ENCODE measurements at places on chromosomes 3 and 15. TPM values are rescaled to one million over a fixed set of nuclear protein-coding genes. Genes with fewer than 3 reads are reported as not detected.

Gene TMOD3
- 76.2 TPM for total RNA-seq

Gene SERPINI1
- total RNA-seq, result 85.6 TPM

Gene RTP3
- total RNA-seq, result not detected

Gene FBXL2
- 53.8 TPM for total RNA-seq

Gene VWA5B2
- total RNA-seq, result 0.41 TPM

Gene GNAT1
- not detected for total RNA-seq

Gene LINGO1
- 32.6 TPM for total RNA-seq

Gene AP3B2
- 55.8 TPM for total RNA-seq

Gene IL17RD
- total RNA-seq, result 31.0 TPM

Gene PDIA5
- 2.0 TPM for total RNA-seq

Gene PCNP
- 124 TPM for total RNA-seq

Gene DAZL
- not detected for total RNA-seq

Gene GP5
- not detected for total RNA-seq

Gene KATNBL1
- total RNA-seq, result 109 TPM

Gene NPRL2
- 20.8 TPM for total RNA-seq

Gene GOLGA6C
- not detected for total RNA-seq

Gene GPR171
- total RNA-seq, result not detected

Gene TOPAZ1
- under 0.01 TPM for total RNA-seq

Gene PLA2G4E
- not detected for total RNA-seq

Gene COL6A6
- total RNA-seq, result 0.41 TPM

Gene COL8A1
- 1.6 TPM for total RNA-seq

Gene IL17RB
- total RNA-seq, result 1.6 TPM

Gene UBP1
- 84.8 TPM for total RNA-seq

Gene PLSCR2
- total RNA-seq, result not detected

Gene SLC28A1
- not detected for total RNA-seq

Gene AADAC
- total RNA-seq, result not detected

Gene KBTBD8
- 19.2 TPM for total RNA-seq

Gene GP9
- total RNA-seq, result not detected

Gene RCN2
- 65.2 TPM for total RNA-seq

Gene C3orf20
- total RNA-seq, result not detected

Gene LIPH
- not detected for total RNA-seq

Gene ZDHHC3
- total RNA-seq, result 44.0 TPM

Gene TGM4
- not detected for total RNA-seq

Gene MEF2A
- 37.5 TPM for total RNA-seq

Gene MESP1
- 2.0 TPM for total RNA-seq

Gene WDR93
- 0.41 TPM for total RNA-seq

Gene POLQ
- 1.2 TPM for total RNA-seq

Gene ATP1B3
- total RNA-seq, result 43.6 TPM

Gene CAMP
- not detected for total RNA-seq

Gene RBM6
- total RNA-seq, result 79.5 TPM

Gene ROPN1
- total RNA-seq, result not detected

Gene GHSR
- total RNA-seq, result 0.82 TPM

Gene SCN5A
- 1.2 TPM for total RNA-seq

Gene DYNLT2B
- total RNA-seq, result 36.7 TPM

Gene SCAANT1
- not detected for total RNA-seq

Gene CHRNA7
- 4.5 TPM for total RNA-seq

Gene NTRK3
- total RNA-seq, result 34.6 TPM

Gene CCR2
- total RNA-seq, result 0.41 TPM

Gene TRH
- 4.1 TPM for total RNA-seq

Gene C3orf22
- not detected for total RNA-seq

Gene FBXL22
- 0.82 TPM for total RNA-seq

Gene ACTL6A
- 22.4 TPM for total RNA-seq

Gene HLTF
- 117 TPM for total RNA-seq

Gene NR2E3
- total RNA-seq, result not detected

Gene EXOG
- 13.5 TPM for total RNA-seq

Gene IL5RA
- total RNA-seq, result under 0.01 TPM

Gene PRRT3
- 4.1 TPM for total RNA-seq

Gene INAFM2
- total RNA-seq, result 10.6 TPM
